ENCODE measurements at places on chromosomes 5 and 9.

GRCh38 chr9:15764131-15764530 lies 211.3 kb downstream of the CCDC171 start:
- DNase-seq, result no peak

DNA sequence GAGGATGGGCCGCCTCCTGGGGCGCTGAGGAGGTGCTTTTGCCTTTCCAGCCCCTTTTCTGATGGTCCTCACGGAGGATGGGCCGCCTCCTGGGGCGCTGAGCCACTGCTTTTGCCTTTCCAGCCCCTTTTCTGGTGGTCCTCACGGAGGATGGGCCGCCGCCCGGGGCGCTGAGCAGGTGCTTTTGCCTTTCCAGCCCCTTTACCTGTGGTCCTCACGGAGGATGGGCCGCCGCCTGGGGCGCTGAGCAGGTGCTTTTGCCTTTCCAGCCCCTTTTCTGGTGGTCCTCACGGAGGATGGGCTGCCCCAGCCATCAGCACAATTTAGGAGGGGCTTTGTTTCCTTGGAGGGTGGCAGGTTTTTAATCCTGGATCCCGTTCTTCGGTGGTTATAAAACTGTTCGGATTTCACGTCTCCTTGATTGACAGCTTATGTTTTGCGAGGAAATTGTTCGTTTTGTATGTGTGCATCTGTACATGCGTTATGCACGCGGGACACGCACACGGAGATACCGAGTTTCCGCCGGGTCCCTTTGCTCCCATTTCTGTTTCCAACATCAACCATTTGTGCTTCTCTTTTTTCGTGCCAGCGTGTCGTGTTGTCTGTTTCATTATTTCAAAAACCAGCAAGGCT lies 34.7 kb upstream of the SLC9A3 start:
- DNase-seq, result no peak

- DNase-seq, result no peak
Observed at GRCh38 chr5:4197151-4197550, 601.5 kb downstream of the IRX1 start.

- peak; percentile 40 for DNase-seq
Observed at GRCh38 chr9:91359734-91360470, 1.8 kb downstream of the AUH start.

DNA sequence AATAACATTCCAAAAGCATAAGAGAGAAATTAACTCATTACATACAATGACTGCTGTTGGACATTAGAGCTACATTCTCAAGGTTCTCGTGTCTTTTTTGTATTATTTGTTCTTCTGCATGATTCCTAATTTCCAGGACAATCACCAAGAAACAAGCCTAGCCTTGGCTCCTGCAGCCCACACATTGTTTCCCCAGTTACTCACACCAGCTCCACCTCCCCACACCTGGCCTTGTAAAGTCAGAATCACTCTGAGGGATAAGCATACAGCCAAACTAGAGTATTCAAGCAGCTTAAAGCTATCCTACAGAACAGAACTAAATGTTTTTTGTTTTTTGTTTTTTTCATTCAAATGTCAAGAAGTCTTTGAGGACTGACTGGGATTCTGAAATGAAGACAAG lies 189.2 kb downstream of the HINT1 start:
- DNase-seq, result no peak

- no peak for DNase-seq
Observed at GRCh38 chr9:91033270-91033669, 231.7 kb downstream of the SYK start.

- DNase-seq, result no peak
Observed at GRCh38 chr5:105587963-105588662, 2025.5 kb upstream of the NUDT12 start.

DNA sequence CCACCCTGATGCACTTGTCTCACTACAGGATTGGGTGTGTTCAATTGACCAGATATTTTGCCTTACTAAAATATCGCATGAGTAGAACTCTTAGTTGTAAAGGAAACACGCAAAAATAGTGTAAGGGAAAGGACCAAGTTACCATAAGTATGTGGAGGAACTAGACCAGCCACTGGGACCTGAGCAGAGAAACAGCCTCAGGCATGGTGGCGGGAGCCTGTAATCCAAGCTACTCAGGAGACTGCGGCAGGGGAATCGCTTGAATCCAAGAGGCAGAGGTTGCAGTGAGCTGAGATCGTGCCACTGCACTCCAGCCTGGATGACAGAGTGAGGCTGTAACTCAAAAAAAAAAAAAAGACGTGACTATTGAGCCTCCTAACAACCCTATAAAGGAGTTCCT lies 117.9 kb upstream of the SPATA31C2 start:
- no peak for DNase-seq

DNA sequence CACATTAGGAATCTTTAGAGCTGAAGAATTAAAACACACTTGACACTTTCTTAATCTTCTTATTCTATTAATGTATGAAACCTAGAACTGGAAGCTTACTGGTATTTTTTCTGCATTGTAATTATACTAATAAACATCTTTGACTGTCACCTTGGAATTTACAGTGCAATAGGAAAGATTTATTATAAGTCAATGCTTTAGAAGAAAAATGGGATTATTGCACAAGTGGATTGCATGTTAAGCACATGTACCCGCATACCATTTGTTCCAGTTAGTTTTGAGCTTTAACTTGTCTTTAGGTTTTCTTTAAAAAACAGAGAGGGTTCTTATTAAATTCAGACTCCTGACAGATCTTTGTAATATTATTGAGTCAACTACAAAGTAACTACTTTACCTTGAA lies 278.5 kb downstream of the CCDC171 start:
- DNase-seq, result no peak

DNA sequence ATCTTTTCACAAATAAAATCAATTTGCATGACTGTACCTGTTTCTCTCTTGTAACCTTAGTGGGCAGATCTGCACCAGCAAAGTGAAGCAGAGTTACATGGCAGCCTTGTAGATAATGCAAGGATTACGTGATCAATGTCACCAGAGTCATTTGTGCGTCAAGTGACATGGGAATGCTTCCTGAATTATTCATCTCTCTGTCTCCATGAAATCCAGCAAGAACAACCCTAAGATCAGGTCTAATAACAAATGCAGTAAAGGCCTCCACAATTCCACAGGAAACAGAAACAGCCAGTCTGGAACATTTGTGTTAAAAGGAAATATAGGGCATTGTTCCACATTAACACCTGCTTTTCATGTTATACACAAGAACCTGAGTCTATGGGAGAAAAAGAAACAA lies 7.8 kb downstream of the GZMA start:
- no peak for DNase-seq
